ENCODE measurements at places on chromosomes 2 and 18. TPM values are rescaled to one million over a fixed set of nuclear protein-coding genes. Genes with fewer than 3 reads are reported as not detected.

Gene PDE1A
- total RNA-seq = 23.5 TPM

Gene PSMA8
- not detected for total RNA-seq

Gene RNU2-63P
- 12.0 TPM for total RNA-seq

Gene TTN
- 1.3 TPM for total RNA-seq

Gene FRZB
- total RNA-seq = 2.9 TPM

Gene GCG
- total RNA-seq = not detected

Gene HOXD3
- 28.2 TPM for total RNA-seq

Gene CHRND
- not detected for total RNA-seq

- no peak for ATAC-seq
Measured at GRCh38 chr18:50151926-50152325, 43.0 kb downstream of the MYO5B start.

GRCh38 chr2:231341100-231341499, 54.4 kb upstream of the B3GNT7 start:
- ATAC-seq = no peak

DNA sequence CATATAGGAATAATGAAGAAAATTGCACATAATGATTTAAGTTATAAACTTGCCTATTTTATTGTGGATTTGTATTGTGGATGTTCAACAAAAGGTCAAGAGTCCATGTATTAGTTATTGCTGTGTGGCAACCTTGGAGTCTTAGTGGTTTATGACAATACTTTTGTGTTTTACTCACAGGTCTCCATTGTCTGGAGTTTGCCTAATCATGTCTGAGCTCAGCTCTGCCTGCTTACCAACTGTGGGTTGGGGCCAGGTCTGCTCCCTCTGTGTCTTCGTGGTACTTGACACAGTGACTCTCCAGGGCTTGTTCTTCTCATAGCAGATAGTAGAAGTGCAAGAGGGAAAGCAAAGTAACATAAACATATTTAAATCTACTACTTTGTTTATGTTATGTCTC, 382.5 kb downstream of the CBLN2 start:
- peak; percentile 57 for ATAC-seq

DNA sequence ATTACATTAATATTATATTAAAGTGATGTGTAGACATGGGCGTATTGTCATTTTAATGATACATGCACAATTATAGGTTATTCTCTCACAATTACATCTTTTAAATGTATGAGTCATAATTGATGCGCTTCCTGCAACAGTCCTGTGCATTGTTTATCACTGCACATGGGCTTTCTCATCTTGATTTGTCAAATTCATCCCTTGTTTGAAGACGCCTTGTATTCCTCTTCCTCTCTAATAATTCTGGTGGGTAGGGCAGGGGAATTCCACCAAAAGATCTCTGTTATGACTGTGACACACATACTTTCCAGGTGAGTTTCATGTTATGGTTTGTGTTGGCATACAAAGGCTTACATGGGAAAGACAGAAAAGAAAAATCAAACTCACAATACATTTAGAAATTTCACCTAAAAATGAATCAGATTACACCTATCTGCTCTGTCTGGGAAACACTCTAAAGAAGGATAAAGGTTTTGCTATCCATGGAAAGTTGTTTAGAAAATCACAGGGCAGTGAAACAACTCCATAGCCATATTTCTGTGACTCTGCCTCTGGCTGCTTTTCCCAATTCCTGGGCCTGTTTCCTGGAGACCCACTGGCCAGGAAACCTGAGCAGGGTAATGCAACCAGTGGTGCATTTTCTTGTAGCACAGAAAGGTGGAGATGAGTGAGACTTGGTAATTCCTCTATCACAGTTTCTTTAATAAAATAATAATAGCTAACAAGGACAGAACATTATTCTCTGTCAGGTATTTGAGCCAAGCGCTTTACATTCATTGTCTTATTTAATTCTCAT, 13.2 kb downstream of the SLC9A2 start:
- ATAC-seq = no peak

- no peak for ATAC-seq
Measured at GRCh38 chr2:38262069-38262871, 114.8 kb downstream of the ATL2 start.

DNA sequence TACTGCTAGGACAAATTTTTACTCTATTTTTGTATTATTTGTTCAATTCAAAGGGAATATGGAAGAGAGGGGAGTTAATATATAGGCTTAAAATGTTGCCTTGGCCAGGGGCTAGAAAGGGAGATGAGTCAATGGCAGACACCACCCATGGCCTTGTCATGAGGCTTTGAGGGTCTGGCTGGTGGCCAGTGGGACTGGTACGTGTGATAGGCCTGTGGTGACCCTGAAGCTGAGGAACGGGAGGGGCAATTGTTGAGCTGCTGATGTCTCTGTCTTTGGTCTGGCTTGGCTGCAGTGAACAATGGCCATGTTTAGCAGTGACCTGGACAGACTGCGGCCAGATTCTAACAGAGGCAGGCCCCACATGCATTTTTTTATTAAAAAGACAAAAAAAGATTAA, 18.5 kb downstream of the GKN1 start:
- no peak for ATAC-seq

DNA sequence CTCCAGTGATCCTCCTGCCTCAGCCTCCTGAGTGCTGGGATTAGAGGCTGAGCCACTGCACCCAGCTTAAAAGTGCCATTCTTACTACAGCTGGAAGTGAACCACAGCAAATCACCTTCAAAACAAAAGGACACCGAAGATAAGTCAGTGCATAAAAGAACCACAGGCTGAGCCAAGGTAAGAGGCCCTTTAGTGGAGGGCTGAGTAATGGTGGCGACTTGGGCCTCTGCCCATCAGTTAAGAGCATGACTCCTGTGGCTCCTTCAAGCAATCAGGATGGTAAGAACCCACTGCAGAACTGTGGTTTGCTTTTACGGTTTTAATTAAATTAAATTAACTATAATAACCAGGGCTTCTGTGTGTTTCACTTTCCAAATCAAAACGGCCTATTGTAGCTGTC, 75.1 kb downstream of the CTAGE1 start:
- no peak for ATAC-seq

- ATAC-seq = no peak
Measured at GRCh38 chr2:217061916-217062505, 202.1 kb upstream of the TNP1 start.

DNA sequence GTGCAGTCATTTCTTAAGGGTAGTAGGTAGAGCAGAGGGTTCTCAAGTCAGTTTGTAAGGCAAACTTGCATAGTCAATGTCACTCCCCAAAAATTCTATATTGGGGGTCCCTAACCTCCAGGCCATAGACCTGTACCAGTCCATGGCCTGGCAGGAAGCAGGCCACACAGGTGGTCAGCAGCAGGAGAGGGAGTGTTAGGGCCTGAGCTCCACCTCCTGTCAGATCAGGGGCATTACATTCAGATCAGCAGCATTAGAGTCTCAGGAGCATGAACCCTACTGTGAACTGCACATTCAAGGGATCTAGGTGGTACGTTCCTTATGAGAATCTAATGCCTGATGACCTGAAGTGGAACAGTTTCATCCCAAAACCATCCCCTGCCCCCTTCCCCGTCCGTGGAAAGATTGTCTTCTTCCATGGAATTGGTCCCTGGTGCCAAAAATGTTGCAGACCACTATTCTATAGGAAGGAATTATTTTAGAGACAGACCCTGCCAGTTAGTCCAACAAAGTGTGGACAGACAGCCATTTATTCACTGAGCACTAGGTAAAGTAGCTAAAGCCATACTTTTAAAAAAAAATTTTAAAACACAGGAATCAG, 6.7 kb downstream of the COA5 start:
- ATAC-seq = peak; percentile 74

DNA sequence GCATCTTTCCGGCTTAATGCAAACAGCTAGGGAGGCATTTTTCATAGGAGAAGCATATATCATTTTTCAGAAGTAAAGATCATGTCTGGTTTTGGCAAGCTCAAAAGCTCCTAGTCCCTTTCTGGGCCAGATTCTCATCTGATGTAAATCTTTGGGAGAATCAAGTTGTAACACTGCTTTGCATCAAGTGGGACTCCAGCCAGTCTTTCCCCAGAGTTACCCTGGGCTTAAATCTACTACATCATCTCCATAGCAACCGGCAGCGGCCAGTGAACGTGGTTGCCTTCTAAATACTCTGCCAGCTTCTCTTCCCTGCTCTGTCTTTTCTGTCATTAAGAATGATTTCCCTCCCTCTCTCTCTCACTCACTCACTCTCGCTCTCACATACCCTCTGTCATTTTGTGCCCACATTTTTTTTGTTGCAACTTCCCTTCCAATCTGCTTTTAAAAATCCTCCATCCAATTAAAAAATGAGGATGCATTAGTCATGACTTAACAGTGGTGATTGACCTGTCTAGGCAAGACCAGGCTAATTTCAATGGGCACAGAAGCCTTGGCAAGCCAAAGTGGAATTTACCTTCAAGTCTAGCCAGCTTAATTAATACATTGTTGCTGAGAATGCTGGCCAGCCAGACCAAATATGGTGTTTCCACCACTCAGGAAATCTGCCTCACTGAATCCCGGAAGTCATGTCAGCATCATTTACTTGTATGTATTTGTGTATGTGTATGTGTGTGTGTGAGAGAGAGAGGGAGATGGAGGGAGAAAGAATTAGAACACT, 93.0 kb downstream of the NRP2 start:
- peak; percentile 94 for ATAC-seq

GRCh38 chr18:8212896-8213780, 396.1 kb upstream of the RAB12 start:
- ATAC-seq = no peak

DNA sequence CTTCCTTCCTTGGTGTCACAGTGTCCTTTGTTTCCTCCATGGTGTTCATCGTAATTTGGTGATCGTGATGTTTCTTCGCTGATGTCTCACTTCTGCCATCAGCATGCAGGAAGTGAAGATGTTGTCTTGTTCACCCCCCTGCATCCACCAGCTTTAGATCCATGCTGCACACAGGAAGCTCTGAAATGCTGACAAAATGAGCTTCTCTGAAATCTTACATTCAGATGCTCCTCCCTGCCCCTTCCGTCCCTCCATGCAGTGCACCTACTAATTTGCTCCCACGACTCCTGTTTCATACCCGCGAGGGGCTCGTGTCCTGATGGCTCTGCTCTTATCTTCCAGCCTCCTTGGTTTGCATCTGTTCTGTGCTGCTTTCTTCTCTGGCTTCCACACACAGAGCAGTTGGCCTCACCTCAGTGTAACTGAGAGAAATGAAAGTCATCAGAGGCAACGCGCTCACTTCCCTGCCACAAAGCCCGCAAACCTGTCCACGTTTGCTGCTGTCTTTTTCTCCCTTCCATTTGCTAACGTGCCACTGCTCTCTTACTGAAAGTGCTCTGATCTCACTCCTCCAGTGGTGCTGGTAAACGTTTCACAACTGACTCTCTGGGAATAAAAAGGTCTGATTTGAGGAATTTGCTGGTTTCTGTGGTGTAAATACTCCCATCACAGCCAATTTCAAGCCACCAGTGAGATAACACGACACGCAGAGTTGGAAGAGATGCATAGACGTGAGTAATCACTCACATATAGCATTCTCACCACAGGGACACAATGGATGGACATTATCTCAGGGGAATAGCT, 41.0 kb upstream of the MGAT4A start:
- ATAC-seq = peak; percentile 43

GRCh38 chr2:45980161-45980865, 316.9 kb upstream of the EPAS1 start:
- no peak for ATAC-seq

DNA sequence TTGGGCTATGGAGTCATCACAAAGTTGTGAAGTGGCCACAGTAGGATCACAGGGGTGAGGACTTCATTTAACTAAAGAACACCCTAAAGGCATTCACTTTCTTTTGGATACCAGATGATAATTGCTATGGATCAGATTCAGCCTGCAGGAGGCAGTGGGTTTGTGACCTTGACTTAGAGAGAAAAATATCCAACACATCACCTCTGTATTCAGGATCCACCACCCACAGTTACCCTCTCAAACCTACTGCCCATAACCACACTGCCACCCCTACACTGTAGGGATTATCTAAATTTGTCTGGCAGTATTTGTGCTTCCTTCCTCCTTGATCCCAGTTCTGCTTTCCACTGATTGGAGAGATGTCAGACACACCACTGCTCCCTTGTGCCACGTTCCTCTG, 269.4 kb downstream of the MYCN start:
- ATAC-seq = no peak

- ATAC-seq = no peak
Measured at GRCh38 chr2:223643309-223643708, 41.1 kb upstream of the SCG2 start.

DNA sequence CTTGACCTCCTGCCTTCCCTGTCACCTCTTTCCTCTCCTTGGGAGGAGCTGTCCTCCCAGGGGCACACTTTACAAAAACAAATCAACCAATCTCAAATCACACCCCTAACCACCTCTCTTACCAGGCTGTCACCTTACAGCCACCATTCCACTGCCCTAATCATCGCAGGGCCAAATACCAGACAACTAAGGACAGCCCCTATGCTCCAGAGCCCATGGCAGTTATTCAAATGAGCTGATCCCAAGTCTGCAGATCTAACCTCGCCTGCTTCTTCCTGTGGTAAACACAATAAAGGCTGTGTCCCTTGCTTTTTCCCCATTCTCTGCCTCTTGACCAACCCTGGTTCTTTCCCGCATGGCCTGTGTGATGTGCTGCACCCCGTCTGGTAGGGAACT, 154.2 kb upstream of the CNTNAP5 start:
- no peak for ATAC-seq

- ATAC-seq = no peak
Measured at GRCh38 chr2:11753452-11753885, 7.0 kb downstream of the LPIN1 start.

DNA sequence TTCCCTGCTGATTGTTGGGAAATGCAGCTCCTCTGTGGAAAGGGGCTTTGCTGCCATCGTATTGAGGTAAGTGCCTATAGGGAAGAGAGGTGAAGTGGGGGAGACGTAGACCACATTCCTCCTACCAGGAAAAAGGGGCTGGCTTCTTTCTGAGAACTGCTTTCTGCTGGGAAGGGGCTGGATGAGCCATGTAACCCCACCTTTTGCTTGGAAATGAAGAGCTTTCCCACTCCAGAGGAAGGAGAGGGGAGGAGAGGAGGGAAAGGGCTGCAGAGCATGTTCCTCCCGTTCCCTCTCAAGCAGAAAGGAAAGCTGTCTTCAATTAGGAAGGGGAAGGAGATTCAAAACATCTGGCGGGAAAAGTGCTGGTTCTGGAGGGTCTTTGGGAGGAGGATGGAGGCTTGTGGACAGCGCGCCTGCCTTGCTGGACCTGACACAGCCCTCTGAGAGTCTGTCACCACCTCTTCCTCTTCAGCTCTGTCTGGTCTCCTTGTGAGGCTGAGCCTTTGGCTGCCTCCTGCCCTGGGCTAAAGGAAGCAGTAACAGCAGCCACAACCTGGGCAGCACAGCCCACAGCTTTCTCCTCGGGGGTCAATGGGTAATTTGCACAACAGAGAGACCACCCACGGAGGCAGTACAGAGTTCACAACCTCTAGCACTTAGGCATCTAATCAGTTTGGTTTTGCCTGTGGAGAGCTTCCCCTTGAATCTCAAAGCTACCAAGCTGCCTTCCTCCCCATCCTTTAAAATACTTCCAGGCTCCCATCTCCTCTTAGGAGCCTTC, 410.0 kb upstream of the TNP1 start:
- ATAC-seq = no peak

DNA sequence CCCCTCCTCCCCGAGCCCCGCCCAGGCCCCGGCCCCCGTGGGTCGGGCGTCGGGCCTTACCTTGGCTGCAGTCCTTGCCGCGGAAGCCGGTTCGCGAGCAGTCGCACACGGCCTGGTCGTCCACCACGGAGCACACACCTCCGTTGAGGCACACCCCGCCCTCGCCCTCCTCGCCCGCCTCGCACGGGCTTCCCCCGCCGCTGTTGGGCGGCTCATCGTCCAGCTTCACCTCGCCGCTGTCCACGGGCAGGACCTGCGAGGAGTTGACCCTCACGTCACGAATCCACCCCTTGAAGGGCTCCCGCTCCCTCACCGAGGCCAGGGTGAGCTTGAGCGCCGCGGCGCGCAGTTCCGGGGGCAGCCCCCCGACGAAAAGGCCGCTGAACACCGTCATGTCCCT, 4.5 kb downstream of the NRXN1 start:
- no peak for ATAC-seq
